ENCODE measurements at places on chromosomes 6 and 20. TPM values are rescaled to one million over a fixed set of nuclear protein-coding genes. Genes with fewer than 3 reads are reported as not detected.

- H3K27ac ChIP-seq = no peak overlapping the region
- no peak overlapping the region for H3K4me3 ChIP-seq
- no peaks in the 10 kb centered on the region for H3K4me1 ChIP-seq
- no peaks in the 10 kb centered on the region for H3K27me3 ChIP-seq
- no peaks in the 10 kb centered on the region for H3K36me3 ChIP-seq
- DNase-seq = peak; percentile 70
These were observed 484.0 kb downstream of the C6orf118 start for GRCh38 chr6:164825386-164825785.

DNA sequence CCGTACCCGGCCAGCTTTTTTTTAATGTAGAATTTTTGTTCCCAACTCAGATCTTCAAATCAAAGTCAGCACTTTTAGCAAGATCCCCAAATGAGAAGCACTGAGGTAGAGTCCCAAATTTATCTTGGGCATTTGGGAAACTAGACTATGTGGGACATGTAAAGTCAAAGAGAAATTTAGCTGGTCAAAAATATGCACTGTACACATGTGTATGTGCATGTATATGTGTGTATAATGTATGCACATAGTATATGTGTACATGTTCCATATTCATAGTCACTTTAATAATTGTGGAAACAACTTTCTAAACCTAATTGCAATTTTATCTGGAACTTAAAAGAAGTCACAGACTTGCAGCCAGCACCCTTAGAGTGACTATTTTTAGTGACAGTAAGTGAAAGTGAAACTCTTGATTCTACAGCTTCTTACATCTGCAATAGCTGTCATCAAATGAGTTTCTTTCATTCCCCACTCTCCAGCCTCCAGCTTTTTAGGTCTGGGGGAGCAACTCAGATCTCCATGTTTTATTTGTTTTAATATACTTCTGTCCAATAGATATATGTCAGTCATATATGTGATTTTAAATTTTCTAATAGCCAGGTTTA lies 53.6 kb downstream of the CDC40 start:
- H3K4me3 ChIP-seq = no peak overlapping the region
- no peaks in the 10 kb centered on the region for H3K36me3 ChIP-seq
- H3K27ac ChIP-seq = no peak overlapping the region
- peak; percentile 42 for DNase-seq
- H3K27me3 ChIP-seq = no peaks in the 10 kb centered on the region
- peaks cover 2% of the 10 kb centered on the region for H3K4me1 ChIP-seq

DNA sequence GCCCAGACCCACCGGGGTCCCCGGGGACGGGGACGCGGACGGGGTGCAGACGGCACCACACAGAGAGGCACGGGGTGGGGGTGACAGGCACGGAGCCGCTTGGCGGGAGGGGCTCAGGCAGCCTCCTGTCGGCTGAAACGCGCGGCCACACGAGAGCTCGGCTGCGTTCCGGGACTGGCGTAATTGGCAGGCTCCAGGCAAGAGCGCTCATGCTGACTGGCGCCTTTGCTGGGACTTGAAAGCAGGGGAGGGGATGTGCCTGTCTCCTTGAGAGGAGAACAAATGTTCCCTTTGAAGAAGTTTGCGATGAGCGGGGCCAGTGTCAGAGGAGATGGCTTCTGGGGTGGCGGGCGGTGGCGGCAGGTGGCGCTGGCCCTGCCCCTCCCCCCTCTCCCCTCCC lies 25.8 kb downstream of the BHLHE23 start:
- no peak overlapping the region for H3K4me3 ChIP-seq
- no peaks in the 10 kb centered on the region for H3K4me1 ChIP-seq
- no peak for DNase-seq

Gene TMEM200A
- total RNA-seq = 44.2 TPM

Gene LKAAEAR1
- total RNA-seq = not detected

DNA sequence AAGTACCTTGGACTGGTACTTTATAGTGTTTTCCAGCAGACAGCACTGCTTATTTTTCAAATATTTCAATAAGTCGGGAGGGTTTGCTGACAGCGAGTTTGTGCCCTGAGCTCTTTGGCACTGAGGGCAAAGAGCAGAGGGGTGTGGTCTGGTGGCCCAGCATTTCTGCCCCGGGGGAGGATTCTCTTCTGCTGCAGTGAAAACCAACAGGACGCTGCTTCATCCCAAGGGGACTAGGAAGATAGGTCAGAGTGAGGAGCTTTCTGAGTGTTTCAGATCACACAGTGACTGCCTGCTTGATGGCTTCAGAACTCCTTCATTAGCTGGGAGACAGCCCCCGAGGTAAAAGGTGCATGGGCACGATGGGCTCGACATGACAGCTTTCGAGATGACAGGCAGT lies 8.6 kb downstream of the ULBP2 start:
- no peak overlapping the region for H3K4me3 ChIP-seq
- H3K27me3 ChIP-seq = peaks cover 33% of the 10 kb centered on the region
- H3K36me3 ChIP-seq = no peaks in the 10 kb centered on the region
- H3K27ac ChIP-seq = no peak overlapping the region
- no peaks in the 10 kb centered on the region for H3K4me1 ChIP-seq

DNA sequence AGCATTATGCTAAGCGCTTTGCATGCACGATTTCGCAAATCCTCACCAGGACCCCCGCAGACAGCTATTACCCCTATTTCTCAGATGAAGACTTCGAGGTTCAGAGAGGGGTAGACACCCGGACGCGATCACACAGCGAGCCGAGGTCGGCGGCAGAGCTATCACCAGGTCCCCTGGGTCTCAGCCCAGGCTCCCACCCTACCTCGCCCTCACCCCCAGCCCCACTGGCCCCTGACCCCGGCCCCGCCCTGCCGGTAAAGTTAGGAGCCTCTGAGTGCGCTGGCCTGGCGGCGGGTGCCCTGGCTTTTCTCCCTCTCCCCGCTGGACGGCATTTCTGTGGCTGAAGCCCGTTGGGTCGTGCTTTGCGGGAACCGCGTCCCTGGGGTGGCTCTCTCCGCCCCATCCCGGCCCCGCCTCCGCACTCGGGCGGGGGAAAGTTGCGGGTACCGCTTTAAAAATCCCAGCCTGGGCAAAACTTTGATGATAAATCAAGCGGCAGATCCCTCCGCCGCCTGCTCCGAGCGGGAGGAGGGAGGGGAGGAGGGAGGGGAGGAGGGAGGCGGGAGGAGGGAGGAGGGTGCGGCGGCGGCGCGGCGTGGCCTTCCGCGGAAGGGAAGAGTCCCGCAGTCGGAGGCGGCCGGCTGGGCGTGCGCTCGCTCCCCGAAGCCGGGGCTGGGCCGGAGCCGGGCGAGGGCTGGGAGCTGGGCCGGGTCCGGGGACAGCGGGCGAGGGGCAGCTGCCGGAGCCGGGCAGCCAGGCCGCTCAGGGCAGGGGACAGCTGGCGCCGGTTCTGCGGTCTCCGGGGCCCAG lies at the start of gene VSTM2L:
TSS of gene VSTM2L (plus strand) at position 624 of the 810 bp plus-strand sequence. CDS start 224 bp downstream, outside the sequence.
- no peaks in the 10 kb centered on the region for H3K36me3 ChIP-seq
- H3K27ac ChIP-seq = no peak within 1 kb of the TSS
- DNase-seq = peak; percentile 72
- peaks cover 57% of the 10 kb centered on the region for H3K27me3 ChIP-seq
- peak within 1 kb of the TSS; percentile 55 for H3K4me3 ChIP-seq
- no peaks in the 10 kb centered on the region for H3K4me1 ChIP-seq

Gene TCF15
- not detected for total RNA-seq

GRCh38 chr6:48067886-48068277 lies 43.1 kb downstream of the PTCHD4 start:
- H3K27ac ChIP-seq = no peak overlapping the region
- no peaks in the 10 kb centered on the region for H3K4me1 ChIP-seq
- no peak for DNase-seq

- H3K27me3 ChIP-seq = no peaks in the 10 kb centered on the region
- peak; percentile 33 for DNase-seq
- H3K27ac ChIP-seq = no peak overlapping the region
- H3K4me3 ChIP-seq = no peak overlapping the region
These were observed 17.7 kb upstream of the FYN start for GRCh38 chr6:111890988-111891387.

GRCh38 chr6:143549221-143549948 lies 37.9 kb upstream of the FUCA2 start:
- H3K27me3 ChIP-seq = no peaks in the 10 kb centered on the region
- H3K4me1 ChIP-seq = no peaks in the 10 kb centered on the region
- no peaks in the 10 kb centered on the region for H3K36me3 ChIP-seq
- DNase-seq = no peak
- H3K4me3 ChIP-seq = no peak overlapping the region

DNA sequence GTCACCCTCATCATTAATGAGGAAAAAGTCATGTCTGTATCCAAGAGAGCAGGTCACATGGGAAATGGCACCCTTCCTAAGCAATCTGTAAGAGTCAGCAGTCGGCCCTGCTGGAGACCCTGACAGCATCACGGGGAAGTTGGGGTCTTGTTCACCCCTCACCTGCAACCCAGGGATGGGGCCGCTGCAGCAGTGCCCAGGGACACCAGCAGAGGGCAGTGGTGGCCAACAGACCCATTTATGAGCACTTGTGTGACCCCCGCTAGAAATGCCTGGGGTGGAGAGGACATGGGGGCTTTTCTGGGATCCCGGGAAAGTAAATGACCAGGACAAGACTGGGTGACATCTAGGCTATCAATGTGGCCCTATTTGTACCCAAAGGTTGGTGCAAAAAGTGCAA lies 35.9 kb downstream of the ANKRD60 start:
- H3K36me3 ChIP-seq = no peaks in the 10 kb centered on the region
- DNase-seq = no peak
- H3K4me3 ChIP-seq = no peak overlapping the region
- H3K27me3 ChIP-seq = no peaks in the 10 kb centered on the region

Gene KCNK15
- 4.1 TPM for total RNA-seq

DNA sequence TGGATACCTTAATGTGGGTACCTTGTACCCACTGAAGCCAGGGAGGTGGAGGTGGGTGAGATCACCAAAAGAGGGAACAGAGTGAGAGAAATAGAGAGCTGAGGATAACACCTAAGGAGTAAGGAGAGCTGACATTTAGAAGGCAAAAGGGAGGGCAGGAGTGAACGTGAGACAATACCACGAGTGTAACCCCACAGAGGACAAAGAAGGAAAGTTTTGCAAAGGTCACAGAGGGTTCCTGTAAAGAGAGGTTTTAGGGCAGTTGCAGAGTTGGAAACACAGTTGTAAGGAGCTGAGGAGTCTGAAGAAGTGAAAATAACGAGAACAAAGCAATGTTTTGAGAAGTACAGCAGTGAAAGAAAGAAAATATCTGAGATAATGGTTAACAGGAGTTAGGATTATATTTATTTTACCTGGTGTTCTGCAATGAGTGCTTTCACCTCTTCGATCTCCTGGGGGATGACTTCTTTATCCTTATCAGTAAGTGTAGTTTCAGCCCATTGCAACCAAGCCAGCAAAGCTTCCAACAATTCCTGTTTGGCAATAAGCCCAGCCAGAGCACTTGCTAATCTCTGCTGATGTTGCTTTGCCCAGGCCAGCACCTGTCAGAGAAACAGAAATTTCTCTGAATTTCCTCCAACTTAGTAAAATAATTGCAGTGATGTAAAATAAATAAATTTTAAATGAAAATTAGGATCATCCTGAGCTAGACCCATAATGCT lies 166.8 kb downstream of the DST start:
- no peaks in the 10 kb centered on the region for H3K27me3 ChIP-seq
- no peak overlapping the region for H3K4me3 ChIP-seq
- no peak overlapping the region for H3K27ac ChIP-seq
- peaks cover 19% of the 10 kb centered on the region for H3K36me3 ChIP-seq

Gene PRICKLE4
- 0.26 TPM for total RNA-seq

GRCh38 chr6:75094614-75095200 lies 111.1 kb downstream of the COL12A1 start:
- peaks cover 18% of the 10 kb centered on the region for H3K36me3 ChIP-seq
- H3K4me3 ChIP-seq = no peak overlapping the region

DNA sequence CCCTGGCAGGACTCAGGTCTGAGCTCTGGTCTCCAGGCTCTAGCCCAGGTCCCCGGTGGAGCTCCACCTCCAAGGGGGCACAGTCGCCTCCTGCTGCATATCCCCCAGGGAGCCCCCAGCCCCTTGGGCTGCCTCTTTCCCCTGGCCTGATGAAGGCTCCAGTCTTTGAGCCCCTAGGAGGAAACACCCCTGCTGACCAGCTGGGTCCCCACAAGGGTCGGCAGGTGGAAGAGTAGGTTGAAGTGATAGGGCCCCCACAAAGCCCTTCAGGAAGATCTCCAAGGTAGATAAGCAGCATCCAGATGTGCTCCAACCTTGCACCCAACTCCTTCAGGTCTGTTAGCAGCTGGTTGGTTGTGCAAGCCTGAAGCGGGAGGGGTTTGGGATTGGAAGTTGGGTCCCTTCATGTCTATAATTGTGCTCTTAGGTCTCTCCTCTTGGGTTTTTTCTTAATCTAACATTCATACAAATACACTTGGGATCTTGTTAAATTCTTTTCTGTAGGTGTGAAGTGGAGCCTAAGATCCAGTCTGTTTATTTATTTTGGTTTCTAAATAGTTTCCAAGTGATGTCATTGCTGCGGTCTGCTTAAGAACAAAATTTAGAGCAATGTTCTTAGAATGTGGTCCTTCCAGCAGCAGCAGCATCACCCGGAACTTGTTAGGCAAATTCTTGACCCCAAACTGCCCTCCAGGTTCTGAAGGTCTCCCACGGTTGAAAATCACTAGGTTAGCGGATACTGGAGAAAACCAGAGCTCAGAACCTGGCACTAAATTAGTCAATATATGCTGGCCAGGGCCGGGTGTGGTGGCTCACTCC lies 5.1 kb downstream of the UBE2C start:
- DNase-seq = peak; percentile 94
- H3K27ac ChIP-seq = peak overlapping the region; percentile 46
- peaks cover 10% of the 10 kb centered on the region for H3K4me1 ChIP-seq
- H3K4me3 ChIP-seq = no peak overlapping the region
- H3K36me3 ChIP-seq = peaks cover 6% of the 10 kb centered on the region

- no peak overlapping the region for H3K27ac ChIP-seq
- DNase-seq = no peak
- H3K4me3 ChIP-seq = no peak overlapping the region
- H3K36me3 ChIP-seq = no peaks in the 10 kb centered on the region
- H3K27me3 ChIP-seq = no peaks in the 10 kb centered on the region
These were observed 164.3 kb upstream of the RREB1 start for GRCh38 chr6:6943421-6943820.

DNA sequence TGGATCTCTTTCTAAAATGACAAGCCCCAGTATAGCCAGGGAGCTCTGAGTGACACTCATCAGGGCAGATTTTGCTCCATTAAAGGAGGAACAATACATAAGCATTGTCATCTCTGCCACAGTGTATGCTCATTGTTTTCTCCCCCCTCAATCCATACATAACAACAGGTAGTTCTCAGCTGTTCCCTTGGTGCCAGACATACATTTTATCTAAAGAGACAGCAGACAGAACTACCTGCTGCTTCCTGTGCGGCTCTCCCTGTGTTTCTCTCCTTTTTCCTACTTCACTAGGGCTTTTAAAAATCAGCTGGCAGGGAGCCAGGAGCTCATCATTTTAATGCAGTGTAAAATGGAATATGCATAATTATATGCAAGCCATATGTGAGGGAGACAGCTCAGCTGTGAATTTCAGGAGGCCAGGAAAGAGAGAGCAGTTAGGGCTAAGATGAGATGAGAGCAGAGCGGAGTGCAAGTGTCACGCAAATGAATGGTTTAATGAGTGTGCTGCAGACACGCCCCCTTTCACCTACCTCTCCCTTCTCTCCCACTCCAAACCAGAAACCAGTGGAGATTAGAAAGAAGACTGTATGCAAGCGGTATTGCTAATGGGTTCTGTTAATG lies 96.0 kb downstream of the SOBP start:
- DNase-seq = no peak
- H3K36me3 ChIP-seq = no peaks in the 10 kb centered on the region
- H3K27ac ChIP-seq = no peak overlapping the region

Measured in fibroblast of lung (primary cell).